ENCODE measurements at places on chromosomes 6 and 20. TPM values are rescaled to one million over a fixed set of nuclear protein-coding genes. Genes with fewer than 3 reads are reported as not detected.

TUBB2B gene
- total RNA-seq: 0.75 TPM

SH3BGRL2 gene
- 36.0 TPM for total RNA-seq

ZSCAN26 gene
- 7.3 TPM for total RNA-seq

ULBP2 gene
- total RNA-seq: 2.8 TPM

RAET1L gene
- total RNA-seq: not detected

BNIP5 gene
- total RNA-seq: not detected

BPIFB3 gene
- not detected for total RNA-seq

MANEA gene
- total RNA-seq: 6.8 TPM

HCRTR2 gene
- not detected for total RNA-seq

- no peaks in the 10 kb centered on the region for H3K36me3 ChIP-seq
- no peaks in the 10 kb centered on the region for H3K4me1 ChIP-seq
- no peak for DNase-seq
- H3K27me3 ChIP-seq: peaks cover 21% of the 10 kb centered on the region
- H3K4me3 ChIP-seq: no peak overlapping the region
Measured at GRCh38 chr20:45611054-45611453, 18.5 kb upstream of the WFDC10A start.

- H3K27ac ChIP-seq: peak overlapping the region; percentile 29
- H3K27me3 ChIP-seq: no peaks in the 10 kb centered on the region
- no peak for DNase-seq
- no peak overlapping the region for H3K4me3 ChIP-seq
- H3K4me1 ChIP-seq: peaks cover 47% of the 10 kb centered on the region
Measured at GRCh38 chr6:11374036-11375010, 141.9 kb upstream of the NEDD9 start.

DNA sequence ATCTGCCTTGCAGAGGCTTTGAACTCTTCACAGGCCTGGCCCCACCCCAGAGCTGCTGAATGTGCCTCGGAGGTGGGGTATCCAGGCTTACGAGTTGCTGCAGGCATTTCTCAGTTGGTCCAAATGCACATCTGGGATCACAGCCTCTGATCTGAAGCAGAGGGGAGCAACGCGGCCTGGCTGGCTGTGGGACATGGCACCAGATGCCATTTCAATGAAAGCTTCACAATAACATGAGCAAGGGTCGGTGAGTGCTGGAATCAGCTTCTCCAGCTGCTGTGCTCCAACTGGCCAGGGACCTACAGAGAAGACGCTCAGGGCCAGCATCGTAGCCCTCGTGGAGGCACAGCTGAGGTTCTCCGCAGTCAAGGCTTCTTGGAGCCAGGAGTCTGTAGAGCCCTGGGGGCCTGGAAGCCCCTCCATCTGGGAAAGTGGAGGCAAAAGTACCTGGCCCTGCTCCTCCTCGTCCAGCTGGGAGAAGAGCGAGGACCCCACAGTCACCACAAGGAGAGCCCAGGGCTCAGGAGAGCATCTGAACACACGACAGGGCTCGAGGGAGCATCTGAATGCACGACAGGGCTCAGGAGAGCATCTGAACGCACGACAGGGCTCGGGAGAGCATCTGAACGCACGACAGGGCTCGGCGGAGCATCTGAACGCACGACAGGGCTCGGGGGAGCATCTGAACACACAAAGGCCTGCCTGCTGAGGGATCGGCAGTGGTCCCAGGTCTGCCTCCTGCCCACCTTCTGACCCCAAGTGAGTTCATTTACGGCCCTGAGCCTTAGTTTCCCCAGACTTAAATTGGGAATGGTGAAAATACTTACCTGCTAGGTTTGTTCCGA, 165.2 kb downstream of the DLL1 start:
- no peak for DNase-seq
- H3K36me3 ChIP-seq: no peaks in the 10 kb centered on the region
- H3K4me3 ChIP-seq: no peak overlapping the region
- no peak overlapping the region for H3K27ac ChIP-seq
- H3K4me1 ChIP-seq: no peaks in the 10 kb centered on the region
- peaks cover 23% of the 10 kb centered on the region for H3K27me3 ChIP-seq

GRCh38 chr6:164098857-164099267, 684.3 kb downstream of the QKI start:
- DNase-seq: no peak
- H3K36me3 ChIP-seq: no peaks in the 10 kb centered on the region
- H3K27me3 ChIP-seq: no peaks in the 10 kb centered on the region
- H3K27ac ChIP-seq: no peak overlapping the region

DNA sequence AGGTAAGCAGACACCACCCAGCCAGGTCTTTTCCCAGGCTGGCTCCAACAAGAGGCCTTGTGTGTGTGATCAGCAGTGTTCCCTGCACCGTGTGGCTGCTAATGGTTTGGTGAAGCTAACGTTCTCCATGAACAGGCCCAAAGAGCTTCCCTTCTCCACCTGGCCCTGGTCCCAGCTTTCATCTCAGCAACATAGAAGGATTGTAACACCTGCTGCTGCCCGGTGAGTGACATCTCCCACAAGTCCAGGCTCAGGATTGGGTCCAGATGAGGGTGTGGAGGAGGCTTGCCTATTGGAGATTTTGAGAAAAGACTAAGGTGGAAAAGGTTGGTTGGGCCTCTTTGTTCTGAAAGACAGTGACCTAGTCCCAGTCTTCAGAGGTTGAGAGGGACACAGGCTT, 89.6 kb downstream of the TMEM242 start:
- no peak overlapping the region for H3K27ac ChIP-seq
- DNase-seq: no peak
- peak overlapping the region; percentile 15 for H3K4me3 ChIP-seq

- no peaks in the 10 kb centered on the region for H3K4me1 ChIP-seq
- H3K4me3 ChIP-seq: no peak overlapping the region
- no peak for DNase-seq
Measured at GRCh38 chr6:154440022-154440421, 70.5 kb downstream of the CNKSR3 start.

- H3K4me3 ChIP-seq: no peak overlapping the region
- H3K27me3 ChIP-seq: no peaks in the 10 kb centered on the region
- DNase-seq: no peak
- H3K4me1 ChIP-seq: no peaks in the 10 kb centered on the region
- peaks cover 6% of the 10 kb centered on the region for H3K36me3 ChIP-seq
Measured at GRCh38 chr6:143195349-143195845, 134.7 kb downstream of the AIG1 start.

GRCh38 chr20:1085492-1086276, 32.7 kb upstream of the PSMF1 start:
- H3K36me3 ChIP-seq: no peaks in the 10 kb centered on the region
- H3K4me3 ChIP-seq: no peak overlapping the region
- no peak overlapping the region for H3K27ac ChIP-seq
- H3K4me1 ChIP-seq: no peaks in the 10 kb centered on the region

- H3K4me1 ChIP-seq: peaks cover 21% of the 10 kb centered on the region
- DNase-seq: no peak
- no peaks in the 10 kb centered on the region for H3K27me3 ChIP-seq
- H3K36me3 ChIP-seq: no peaks in the 10 kb centered on the region
- H3K4me3 ChIP-seq: peak overlapping the region; percentile 2
Measured at GRCh38 chr6:157853018-157853805, 30.2 kb downstream of the SNX9 start.

DNA sequence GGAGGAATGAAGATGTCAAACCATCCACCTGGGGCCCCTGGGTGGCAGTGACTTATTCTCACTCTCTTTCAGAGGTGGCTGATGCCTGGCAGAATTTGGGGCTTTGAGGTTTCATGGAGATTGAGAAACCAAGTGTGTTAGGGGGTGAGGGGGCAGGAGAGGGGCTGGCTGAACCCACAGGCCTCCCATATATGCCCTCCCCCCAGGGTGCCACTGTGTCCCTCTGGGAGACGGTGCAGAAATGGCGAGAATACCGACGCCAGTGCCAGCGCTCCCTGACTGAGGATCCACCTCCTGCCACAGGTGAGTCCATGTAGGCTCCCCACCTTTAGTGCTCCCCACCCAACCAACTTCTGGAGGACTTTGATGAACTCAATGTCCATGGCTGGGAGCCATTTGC, 7.6 kb downstream of the GLP1R start:
- H3K36me3 ChIP-seq: peaks cover 4% of the 10 kb centered on the region
- H3K27ac ChIP-seq: no peak overlapping the region
- peaks cover 70% of the 10 kb centered on the region for H3K27me3 ChIP-seq
- H3K4me1 ChIP-seq: peaks cover 16% of the 10 kb centered on the region
- DNase-seq: no peak

- H3K4me3 ChIP-seq: no peak overlapping the region
- H3K36me3 ChIP-seq: peaks cover 4% of the 10 kb centered on the region
- DNase-seq: no peak
- peaks cover 68% of the 10 kb centered on the region for H3K27me3 ChIP-seq
- no peak overlapping the region for H3K27ac ChIP-seq
Measured at GRCh38 chr20:46899621-46900020, 5.0 kb downstream of the EYA2 start.

DNA sequence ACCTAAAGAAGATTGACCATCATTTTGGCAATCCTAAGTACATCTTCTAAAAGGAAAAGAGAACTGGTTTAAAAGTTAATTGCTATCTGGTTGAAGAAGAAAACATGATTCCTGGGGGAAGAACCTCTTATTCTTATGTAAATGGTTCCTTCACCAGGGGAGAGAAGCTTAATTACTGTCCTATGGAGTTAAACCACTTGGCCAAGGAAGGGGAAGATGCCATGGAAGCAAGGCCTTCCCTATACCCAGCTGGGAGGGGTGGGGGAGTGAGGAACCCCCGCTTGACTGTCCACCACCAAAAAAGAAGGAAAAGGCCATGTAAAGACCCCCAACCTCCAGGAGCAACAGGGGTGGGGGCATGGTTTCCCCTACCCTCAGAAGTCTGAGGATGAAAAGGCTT, 962.1 kb downstream of the GRIK2 start:
- H3K27ac ChIP-seq: no peak overlapping the region
- no peaks in the 10 kb centered on the region for H3K36me3 ChIP-seq
- no peak for DNase-seq
- H3K27me3 ChIP-seq: no peaks in the 10 kb centered on the region

GRCh38 chr6:71533939-71534379, 245.3 kb downstream of the OGFRL1 start:
- H3K27ac ChIP-seq: no peak overlapping the region
- no peaks in the 10 kb centered on the region for H3K36me3 ChIP-seq
- peaks cover 3% of the 10 kb centered on the region for H3K4me1 ChIP-seq
- peaks cover 39% of the 10 kb centered on the region for H3K27me3 ChIP-seq
- H3K4me3 ChIP-seq: no peak overlapping the region
- no peak for DNase-seq

DNA sequence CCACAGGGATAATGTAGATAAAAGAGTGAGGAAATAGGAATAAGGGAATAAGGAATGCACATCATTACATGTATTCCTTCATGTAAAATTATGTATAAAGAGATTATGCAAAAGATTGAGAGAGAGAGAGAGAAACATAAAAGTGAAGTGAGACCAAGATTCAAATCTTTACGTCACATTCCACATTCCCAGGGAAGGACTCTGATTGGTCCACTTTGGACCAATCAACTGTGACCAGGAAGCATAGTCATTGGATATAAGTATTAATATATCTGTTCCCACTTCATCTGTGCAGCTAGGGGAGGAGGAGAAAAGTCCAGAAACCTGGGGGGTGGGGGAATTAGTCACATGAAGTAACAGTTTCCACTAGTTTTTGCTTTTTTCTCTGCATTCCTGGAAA, 66.4 kb downstream of the SLC2A10 start:
- H3K27me3 ChIP-seq: peaks cover 80% of the 10 kb centered on the region
- peaks cover 8% of the 10 kb centered on the region for H3K4me1 ChIP-seq
- H3K27ac ChIP-seq: no peak overlapping the region
- peaks cover 3% of the 10 kb centered on the region for H3K36me3 ChIP-seq
- no peak overlapping the region for H3K4me3 ChIP-seq
- DNase-seq: no peak

DNA sequence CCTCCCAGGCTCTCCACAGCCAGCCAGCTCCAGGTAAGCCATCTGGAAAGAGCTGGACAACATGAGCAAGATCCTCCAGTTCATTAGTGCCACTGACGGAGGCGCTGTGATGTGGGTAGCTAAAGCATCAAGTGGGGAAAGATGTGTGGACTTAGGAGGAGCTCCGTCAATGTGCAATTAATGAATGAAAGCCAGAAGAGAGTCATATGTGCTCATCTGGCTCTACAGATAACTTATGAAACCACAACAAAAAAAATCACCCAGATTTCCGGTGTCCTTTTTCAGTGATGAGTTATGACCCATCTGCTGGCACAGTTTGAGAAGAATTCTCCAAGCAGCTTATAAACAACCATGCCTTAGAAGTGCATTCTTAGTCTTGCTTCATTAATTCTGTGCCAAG, 311.7 kb upstream of the PLCB4 start:
- no peaks in the 10 kb centered on the region for H3K27me3 ChIP-seq
- no peak for DNase-seq
- H3K36me3 ChIP-seq: no peaks in the 10 kb centered on the region
- H3K4me3 ChIP-seq: no peak overlapping the region
- H3K4me1 ChIP-seq: peaks cover 2% of the 10 kb centered on the region

- no peak overlapping the region for H3K4me3 ChIP-seq
- H3K27ac ChIP-seq: no peak overlapping the region
- no peaks in the 10 kb centered on the region for H3K27me3 ChIP-seq
- DNase-seq: no peak
Measured at GRCh38 chr6:158369241-158369640, 57.0 kb downstream of the TULP4 start.

DNA sequence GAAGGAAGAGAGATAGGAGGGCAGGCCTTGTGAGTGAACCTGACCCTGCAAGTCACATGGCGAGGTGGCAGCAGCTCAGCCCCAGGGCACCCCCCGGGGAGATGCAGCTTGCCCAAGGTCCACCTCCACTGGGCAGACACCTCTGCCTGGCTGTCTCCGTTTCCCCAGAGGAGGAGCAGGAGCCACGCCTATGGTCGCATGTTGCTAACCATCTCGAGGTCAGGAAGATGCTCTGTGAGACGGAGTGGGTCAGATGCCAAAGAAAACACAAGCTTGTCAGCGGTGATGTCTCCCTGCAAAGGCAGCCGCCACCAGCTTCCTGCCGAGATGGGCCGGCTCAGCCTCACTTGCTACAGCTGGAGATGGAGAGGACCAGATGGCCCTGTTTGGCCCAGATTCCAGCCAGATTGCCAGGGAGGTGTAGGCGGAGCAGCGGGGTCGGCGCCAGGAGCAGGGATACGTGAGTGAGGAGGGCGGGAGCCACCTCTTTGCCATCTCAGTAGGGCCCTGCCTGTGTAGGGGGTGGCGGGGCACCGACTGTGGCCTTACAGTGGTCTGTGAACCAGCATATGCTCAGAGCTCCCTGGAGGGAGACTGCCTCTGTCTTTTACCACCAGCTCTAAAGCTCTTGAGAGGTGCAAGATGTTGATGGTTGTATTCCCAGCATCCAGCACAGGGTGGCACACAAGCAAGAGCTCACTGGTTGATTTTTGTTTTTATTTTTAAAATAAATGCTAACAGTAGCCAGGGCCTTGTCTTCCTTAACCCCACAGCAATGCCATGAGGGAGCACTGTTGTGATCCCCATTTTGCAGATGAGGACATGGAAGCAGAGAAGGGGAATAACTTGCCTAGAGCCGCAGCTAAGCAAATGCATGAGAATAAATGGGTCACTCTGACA, 42.9 kb upstream of the FAM83D start:
- H3K27me3 ChIP-seq: no peaks in the 10 kb centered on the region
- H3K4me1 ChIP-seq: peaks cover 33% of the 10 kb centered on the region
- DNase-seq: no peak
- peak overlapping the region; percentile 72 for H3K4me3 ChIP-seq
